Cortex of kidney (tissue), 1 donor: ENCODE measurements at places on chromosomes 5 and 9.

DNA sequence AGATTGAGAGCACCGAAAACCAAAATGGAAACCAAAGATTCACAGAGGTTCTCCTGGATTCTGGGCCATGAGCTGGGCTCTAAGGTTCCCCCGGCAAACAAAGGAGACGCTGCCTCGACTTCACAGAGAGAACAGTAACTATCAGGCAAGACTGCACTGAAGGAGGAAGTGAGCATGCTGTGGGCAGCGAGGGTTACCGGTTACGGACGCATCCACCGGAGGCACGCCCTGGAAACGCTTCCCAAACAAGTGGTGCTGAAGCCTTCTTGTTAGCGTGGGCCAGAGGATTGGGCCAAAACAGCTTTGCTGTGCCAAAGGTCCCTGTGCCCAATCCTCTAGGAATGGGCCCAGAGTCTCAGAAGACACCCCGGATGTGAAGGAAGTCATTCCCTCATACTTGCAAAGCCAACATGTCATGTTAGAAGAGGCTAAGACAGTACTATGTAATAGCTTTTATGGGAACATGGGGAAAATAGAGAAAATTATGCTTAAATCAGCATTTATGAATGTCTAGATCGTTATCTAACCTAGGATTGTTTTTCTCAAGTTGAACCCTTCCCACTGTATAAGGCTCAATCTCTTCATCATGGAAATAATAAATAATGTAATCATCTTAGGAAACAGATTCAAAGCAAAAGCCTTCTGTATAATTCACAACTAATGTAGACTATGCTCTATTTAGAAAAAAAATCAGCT, 145.4 kb downstream of the GABBR2 start:
- DNase-seq: no peak

DNA sequence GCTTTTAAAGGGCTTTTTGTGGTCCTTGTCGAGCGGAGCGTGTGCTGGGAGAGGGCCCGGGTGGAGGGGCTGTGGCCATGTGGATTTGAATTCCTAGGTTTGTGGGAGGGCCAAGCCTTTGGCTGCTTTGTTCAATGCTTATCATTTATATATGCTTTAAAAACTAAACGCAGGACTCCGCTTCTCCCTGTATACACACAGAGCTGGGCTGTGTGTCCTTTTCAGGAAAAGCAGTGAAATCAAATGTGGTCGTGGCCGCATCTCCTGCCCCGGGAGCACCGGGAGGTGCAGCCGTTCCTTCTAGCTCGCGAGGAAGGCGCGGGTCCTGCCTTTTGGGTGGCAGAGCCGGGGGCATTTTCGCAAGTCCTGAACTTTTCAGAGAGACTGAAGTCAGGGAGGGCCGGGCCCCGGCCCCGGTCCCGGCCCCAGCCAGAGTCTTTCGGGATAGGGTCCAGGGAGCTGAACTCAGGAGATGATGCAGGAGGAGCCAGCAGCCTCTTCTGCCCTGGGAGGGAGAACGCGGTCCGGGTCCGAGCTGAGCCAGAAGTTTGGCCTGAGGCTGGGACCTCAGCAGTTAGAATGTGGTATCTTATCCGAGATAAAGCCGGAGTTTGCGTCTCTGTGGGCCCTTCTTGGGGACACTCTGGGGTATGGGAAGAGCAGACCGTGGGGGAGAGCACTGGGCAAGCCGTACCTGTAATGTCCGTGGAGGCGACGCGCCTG, 158.8 kb downstream of the C9orf152 start:
- peak; percentile 15 for DNase-seq

- DNase-seq: no peak
Observed at GRCh38 chr9:126423142-126423915, 96.7 kb downstream of the MVB12B start.

- DNase-seq: no peak
Observed at GRCh38 chr5:37730896-37731455, 108.9 kb downstream of the GDNF start.

GRCh38 chr5:170200876-170201275, 31.9 kb upstream of the C5orf58 start:
- DNase-seq: no peak

- DNase-seq: no peak
Observed at GRCh38 chr5:18699681-18700080, 1065.4 kb downstream of the TAF11L14 start.

DNA sequence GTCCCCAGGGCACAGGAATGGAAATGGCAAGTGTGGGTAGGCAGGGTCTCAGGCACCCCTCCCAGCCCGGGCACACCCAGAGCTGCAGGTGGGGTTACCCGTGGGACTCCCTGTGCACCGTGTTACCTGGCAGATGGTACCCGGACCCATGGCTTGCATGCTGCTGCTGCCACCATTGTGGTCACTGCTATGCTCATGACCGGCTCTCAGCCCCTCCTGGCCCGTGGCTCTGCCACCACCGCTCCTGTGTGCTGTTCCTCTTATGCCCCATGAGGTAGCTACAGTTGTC, 21.7 kb upstream of the HMCN2 start:
- no peak for DNase-seq

DNA sequence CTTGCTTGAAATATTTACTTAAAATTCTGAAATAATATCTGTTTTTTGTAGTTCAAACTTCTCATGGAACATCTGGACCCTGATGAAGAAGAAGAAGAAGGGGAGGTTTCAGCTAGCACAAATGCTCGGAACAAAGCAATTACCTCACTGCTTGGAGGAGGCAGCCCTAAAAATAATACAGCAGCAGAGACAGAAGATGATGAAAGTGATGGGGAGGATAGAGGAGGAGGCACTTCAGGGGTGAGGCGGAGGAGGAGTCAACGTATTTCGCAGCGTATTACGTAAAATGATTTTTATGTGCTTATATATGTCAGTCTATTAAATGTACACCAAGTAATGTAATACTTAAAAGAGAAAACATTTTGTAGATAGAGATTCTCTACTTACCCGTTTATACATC, 185.4 kb downstream of the CPLANE1 start:
- DNase-seq: no peak

- no peak for DNase-seq
Observed at GRCh38 chr5:179060116-179061008, at the start of gene ZNF354C. TSS of gene ZNF354C (plus strand) at chr5:179060373. CDS start at chr5:179062069, 1,696 bp downstream.

GRCh38 chr9:80691229-80691628, 998.1 kb downstream of the TLE1 start:
- DNase-seq: no peak

DNA sequence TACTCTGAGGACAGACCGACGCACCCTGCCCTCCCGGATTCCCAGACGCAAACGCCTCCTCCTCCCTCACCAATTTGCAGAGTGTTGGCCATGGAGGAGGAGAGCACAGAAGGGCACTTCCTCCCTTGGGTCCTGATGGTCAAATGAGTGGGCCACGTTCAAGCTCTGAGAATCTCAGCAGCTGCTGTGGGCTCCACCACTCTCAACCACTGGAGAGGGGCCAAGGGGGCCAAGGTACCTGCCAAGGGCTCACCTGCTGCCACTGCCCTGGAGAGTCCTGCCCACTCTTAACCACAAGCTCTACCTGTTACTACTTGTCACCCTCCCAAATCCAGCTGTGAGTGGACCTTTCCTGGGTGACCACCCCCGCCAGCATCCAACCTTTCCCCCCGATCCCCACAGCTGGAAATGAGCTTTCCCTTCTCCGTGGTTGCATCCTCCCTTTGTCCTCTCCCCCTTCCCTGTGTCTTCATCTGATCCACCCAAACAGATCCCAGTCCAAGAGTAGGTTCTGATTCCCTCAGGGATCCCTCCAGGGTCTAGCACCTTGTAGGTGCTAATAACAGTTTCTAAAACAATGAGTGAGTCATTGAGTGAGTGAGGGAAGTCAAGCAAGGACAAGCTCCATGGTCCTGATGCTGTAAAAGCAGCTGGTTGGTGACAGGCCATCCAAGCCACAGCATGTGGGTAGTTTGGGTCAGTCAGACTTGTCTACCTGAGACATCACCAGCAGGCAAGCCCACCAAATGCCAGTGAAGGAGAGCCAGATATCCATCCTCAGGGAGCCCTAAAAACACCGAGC, 69.7 kb downstream of the FAM114A2 start:
- DNase-seq: no peak

GRCh38 chr9:20989923-20990341, 41.5 kb downstream of the HACD4 start:
- DNase-seq: no peak

DNA sequence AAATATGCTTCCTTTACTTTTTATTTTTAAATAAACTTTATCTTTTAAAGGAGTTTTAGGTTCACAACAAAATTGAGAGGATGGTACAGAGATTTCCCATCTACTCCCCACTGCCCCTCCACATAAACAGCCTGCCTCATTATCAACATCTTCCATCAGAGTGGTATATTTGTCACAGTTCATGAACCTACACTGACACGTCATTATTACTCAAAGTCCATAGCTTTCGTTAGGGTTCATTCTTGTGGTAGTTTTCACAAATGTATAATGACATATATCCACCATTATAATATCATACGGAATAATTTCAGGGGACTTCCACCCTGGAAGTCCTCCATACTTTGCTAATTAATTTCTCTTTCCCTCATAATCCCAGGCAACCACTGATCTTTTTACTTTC, 204.9 kb downstream of the SMARCA2 start:
- DNase-seq: no peak

DNA sequence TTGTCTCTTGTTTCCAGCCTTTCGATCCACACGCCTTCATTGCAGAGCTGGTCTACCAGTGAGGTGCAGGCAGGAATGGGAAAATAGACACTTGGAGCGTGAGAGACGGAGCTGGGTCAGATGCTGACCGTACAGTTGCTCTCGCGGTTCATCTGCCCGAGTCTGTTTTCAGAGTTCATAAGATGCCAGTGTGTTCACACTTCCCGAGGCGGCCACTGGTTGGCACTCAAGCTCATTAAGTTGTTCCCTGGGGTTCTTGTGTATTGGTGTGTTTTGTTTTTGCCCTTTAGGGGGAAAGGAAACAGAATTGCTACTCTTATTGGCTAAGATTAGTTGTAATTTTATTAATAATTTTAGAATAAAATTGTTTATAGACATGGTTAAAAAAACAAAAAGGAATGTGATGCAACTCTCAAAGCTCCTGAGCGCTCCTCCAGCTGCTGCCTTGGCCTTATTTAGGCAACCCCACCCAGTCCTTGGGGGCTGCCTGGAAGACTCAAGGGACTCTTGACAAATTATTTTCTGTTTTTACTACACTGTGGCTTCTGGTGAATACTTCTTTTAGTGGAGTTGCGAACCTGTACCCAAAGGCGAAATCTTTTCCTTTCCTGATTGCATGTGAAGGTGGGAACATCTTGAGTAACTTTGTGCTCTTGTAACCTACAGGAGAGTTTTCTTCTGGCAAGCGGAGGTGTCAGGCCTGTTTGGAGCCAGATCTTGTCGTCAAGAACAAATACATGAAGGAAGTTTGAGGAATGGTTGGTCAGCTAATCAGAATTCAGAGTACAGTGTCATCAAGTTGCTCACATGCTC, 146.1 kb downstream of the MAST4 start:
- no peak for DNase-seq

- no peak for DNase-seq
Observed at GRCh38 chr9:137722481-137722880, 103.7 kb downstream of the EHMT1 start.

DNA sequence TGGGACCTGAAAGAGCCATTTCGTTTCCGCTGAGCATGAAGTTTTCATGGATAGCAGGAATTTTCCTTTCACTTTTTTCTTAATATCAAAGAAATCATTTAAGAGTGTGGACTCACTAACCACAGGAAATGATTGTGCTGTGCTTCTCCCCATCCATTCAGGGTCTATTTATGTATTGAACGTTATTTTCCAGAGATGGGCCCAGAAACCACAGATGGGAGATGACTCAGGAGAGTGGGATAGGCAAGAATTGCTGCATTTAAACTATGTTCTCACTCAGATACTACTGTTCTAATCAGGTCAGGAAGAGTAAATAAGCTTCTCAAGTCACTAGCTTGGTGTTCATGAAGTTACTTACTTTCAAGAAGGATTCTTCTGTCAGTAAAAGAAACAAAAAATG, 763.8 kb downstream of the DTWD2 start:
- no peak for DNase-seq

GRCh38 chr9:81759680-81760215, 70.4 kb upstream of the TLE1 start:
- DNase-seq: no peak

- DNase-seq: no peak
Observed at GRCh38 chr9:4717815-4718214, 23.2 kb downstream of the AK3 start.

- no peak for DNase-seq
Observed at GRCh38 chr9:32378496-32378895, 5.9 kb upstream of the ACO1 start.

- no peak for DNase-seq
Observed at GRCh38 chr5:136799806-136800372, 434.5 kb upstream of the TRPC7 start.

GRCh38 chr9:88942411-88942810, 48.9 kb upstream of the S1PR3 start:
- DNase-seq: no peak

- DNase-seq: no peak
Observed at GRCh38 chr9:122367774-122368460, 2.9 kb upstream of the PTGS1 start.

GRCh38 chr5:95973793-95974325, 12.2 kb upstream of the ELL2 start:
- DNase-seq: no peak

DNA sequence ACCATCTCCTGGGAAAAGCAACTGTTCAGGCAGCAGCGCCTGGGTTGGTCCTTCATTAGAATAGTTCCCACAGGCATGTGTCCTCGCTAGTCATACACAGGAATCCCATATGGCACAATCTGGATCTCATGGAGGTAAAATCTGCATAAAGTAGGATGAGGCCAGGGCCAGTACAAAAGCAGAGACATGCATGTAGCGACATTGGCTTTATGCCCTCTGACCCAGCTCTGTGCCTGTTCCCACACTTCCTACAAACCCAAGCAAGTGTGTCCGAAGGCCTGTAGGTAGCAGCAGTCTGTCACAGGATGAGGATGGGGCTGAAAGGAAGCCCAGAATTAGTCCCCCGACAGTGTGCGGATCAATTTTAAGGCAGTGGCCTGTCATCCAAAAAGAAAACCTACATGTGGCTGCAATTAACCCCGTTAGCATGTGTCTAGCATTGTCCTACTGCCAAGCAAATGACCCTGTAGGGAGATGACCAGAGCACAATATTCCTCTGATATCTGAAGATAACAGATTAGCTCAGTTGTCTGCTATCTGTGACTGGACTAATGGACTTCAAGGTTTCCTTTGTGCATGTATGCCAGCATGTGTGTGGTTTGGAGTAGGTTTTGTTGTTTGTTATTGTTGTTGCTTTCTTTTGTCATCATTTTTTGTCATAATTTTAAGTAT, 178.8 kb downstream of the TMEM161B start:
- no peak for DNase-seq

- no peak for DNase-seq
Observed at GRCh38 chr9:118268046-118268445, 563.8 kb downstream of the TLR4 start.

- no peak for DNase-seq
Observed at GRCh38 chr5:135193213-135194125, 159.4 kb upstream of the PITX1 start.

GRCh38 chr5:156393980-156394379, 67.0 kb downstream of the SGCD start:
- DNase-seq: no peak

- DNase-seq: no peak
Observed at GRCh38 chr5:168209997-168210396, 81.4 kb upstream of the WWC1 start.

GRCh38 chr5:165029099-165029870, 1523.9 kb downstream of the MAT2B start:
- DNase-seq: no peak

- no peak for DNase-seq
Observed at GRCh38 chr9:17204611-17205152, 69.8 kb downstream of the CNTLN start.
